Kidney epithelial cell (primary cell): ENCODE measurements at places on chromosomes 13 and 19. TPM values are rescaled to one million over a fixed set of nuclear protein-coding genes. Genes with fewer than 3 reads are reported as not detected.

C19orf33 gene
- total RNA-seq = 273 and 300 TPM in 2 replicates

STAP2 gene
- total RNA-seq = 78.5 and 84.8 TPM in 2 replicates

HSPB6 gene
- 0.17 and 0.82 TPM in 2 replicates for total RNA-seq

DNA sequence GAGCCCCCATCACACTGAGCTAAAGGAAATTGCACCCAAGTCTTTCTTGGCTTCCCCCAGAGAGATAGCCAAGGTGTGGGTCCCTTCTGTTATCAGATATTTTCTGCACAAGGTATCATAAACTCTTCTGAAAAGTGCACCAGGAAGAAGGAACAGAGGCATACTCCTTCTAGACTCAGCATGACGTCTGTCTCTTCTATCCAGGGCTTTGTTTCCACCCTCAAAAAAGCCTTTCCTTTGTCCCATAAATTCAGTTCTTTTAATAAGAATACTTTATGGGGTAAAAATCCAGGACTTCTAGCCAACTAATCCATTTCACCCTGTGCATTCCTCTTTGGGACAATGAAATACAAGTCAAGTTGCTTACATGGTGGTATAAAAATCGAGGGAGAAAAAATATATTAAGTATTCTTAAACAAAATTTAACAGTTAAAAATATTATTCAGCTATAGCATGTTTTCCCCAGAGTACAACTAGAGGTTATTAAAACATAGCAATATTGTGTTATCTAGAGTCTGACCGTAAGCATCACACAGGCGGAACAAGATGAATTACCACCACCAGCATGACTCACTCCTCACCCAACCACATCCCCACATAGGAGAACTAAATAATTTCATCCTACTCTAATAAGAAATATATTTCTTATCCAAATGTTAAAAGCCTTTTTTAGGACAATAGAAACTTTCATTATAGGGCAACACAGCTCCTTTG, 79.9 kb upstream of the GPC6 start:
- peak; percentile 50 for DNase-seq

DNA sequence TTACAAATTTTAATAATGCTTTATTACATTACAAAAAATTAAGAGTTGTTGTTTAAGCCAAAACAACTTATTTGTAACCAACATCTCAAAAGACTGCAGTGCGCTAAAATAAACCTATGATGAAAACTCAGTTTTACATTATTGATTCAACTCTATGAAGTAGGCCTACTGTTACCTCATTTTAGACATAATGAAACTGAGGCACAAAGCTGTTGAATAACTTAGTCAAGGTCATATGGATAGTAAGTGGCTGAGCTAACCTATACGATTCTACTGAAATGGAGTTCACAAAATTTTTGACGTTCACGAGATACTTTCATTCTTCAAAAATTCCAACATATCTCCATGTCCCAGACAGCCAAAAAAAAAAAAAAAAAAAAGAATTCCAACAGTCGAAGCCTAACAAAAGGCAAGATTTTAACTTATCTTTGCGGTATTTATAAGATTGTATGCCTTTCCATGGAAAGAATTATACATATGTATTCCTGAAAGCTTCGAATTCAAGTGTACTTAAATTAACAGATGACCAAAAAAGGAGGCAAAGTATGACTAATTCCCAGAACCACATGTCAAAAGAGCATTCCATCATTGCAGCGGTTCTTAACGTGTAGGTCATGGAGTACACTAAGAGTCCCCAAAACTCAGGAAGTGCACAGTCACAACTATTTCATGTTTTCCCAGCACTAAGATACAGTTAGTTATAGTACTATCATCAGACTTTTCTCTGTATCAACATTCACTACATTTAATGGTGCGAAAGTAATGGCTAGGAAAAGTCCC, 69.4 kb downstream of the PSPC1 start:
- DNase-seq = peak; percentile 23

DNA sequence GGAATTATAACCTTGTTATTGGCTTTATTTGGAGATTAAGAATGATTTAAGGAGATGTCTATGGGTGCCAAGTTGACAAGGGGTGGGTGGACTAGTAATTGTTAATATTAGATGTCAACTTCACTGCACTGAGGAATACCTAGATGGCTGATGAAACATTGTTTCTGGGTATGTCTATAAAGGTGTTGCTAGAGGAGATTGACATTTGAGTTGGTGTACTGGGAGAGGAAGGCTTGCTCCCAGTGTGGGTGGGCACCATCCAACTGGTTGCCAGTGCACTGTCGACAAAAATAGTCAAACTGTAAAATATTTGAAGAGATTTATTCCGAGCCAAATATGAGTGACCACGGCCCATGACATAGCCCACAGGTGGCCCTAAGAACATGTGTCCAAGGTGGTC, 378.8 kb downstream of the NDFIP2 start:
- no peak for DNase-seq
